COLO829 (cell line): ENCODE measurements at places on chromosomes 1 and 21.

- no peak for DNase-seq
Observed at GRCh38 chr1:152801333-152801732, 4.8 kb downstream of the LCE1D start.

- peak; percentile 49 for DNase-seq
Observed at GRCh38 chr21:33433425-33434114, 30.4 kb downstream of the IFNGR2 start.

GRCh38 chr1:163085041-163085903, 16.1 kb downstream of the RGS4 start:
- no peak for DNase-seq

DNA sequence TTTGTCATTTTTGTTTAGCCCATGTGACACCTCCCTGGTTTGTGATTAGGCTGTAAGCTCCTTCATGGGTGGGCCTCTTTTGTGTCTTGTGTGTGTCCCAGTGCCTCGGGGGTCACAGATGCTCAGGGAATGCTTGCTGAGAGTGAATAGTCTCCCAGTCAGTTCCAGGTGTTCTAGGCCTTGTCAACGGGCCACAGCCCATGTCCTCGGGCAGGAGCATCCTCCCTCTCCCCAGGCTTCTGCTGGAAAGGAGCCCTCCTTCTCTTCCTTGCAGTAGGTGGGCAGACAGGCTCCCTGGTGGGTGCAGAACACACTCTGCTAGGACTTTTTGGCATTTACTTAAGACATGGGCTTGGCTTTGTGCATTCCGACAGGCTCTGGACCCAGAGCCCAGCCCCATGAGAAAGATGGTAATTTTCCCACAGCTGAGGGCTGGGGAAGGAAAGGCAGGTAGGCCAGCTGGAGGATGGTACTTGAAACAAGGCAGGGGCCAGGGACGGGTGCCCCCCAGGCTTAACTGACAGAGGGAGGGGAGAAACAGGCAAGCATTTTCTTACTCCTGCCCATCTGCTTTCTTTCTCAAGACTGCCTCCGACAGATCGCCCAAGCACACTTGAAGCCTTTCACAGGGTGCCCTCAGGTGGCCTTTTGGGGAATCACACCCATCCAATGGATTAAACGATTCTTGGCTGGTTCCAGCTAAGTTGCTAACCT, 7.1 kb upstream of the CPLANE2 start:
- peak; percentile 85 for DNase-seq

DNA sequence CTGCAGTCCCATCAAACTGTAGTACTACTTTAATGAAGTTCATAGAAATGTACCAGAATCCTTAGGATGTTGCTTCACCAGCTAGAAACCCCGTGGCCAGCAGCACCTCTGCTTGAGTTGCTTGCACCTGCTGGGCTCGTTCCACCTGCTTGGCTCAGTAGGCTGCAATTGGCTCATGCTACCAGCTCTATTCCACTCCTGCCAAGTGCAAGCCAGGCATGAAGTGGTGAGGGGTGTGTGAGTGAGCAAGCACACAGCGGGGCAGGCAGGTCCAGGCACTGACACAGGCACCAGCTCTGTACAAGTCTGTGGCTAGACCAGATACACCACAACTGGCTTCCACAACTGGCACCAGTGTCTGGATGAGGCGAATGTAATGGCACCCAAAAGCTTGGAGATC, 209.9 kb downstream of the AMY1C start:
- no peak for DNase-seq

- DNase-seq: no peak
Observed at GRCh38 chr1:204180133-204180532, 14.0 kb upstream of the REN start.

GRCh38 chr21:35164971-35165483, 115.9 kb upstream of the RUNX1 start:
- DNase-seq: no peak

DNA sequence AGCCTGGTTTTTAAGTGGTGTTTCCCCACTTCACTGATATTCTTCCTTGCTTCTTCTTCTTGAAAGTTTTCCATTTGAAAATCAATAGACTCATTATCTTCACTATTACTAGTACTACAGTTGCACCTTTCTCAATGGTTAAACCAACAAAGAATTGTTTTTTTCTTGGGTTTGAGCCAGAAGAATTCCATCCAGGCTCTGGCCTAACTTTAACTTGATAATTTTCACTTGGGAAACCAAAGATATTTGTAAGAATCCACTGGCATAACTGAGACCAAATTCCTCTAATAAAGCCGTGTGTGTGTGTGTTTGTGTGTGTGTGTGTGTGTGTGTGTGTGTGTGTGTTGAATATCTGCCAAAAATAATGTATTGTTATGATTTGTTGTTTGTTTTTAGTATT, 103.2 kb downstream of the SGIP1 start:
- DNase-seq: no peak

DNA sequence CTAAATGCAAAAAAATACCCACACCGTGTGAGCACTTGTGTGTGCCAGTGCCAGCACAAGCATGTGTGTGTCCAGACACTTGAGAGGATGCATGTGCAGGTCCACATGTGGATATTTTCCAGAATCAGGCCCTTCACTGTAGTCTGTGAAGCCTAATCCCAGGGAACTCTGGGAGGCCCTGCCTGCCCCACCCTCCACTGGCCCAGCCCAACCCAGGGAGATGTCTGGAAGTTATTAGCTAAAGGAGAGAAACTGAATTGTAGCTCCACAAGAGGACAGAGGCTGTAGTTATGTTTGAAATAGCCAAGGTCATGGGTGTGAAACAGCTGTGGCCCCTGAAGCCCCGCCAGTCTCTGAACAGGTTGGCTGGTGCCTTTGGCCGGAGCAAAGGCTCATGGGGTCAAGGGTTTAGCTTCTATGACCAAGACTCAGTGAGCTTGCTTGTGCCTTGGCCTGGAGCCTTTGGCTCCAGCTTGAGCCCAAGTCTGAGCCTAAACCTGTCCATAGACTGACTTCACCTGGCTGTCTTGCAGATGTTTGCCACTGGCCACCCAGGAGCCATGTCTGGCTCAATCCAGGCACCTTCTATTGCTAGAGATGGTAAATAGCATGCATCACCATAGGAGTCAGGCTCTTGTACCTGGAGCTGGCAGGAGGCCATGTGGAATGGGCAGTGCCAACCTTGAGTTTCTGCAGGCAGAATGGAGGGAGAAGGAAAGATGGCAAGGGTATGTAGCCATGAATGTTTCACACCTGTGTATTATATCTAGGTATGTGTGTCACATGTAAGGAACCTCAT, 69.9 kb downstream of the TMEM53 start:
- DNase-seq: no peak

DNA sequence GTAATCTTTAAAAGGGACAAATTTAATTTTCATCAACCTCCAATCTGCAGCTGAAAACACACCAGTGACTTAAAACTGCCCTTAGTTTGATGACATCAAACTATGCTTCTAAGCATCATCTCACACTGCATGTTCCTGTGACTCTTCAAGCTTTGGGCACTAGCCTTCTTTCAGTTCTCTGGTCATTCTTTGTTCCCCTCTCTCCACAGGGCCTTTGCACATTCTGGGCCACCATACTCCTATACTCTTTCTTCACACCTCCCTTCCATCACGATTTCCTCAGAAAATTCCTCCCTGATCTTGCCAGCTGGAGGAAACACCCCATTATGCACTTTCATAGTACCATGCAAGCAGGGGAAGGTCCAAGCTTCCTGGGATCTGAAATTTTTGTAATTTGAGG, 77.6 kb upstream of the ZNF326 start:
- no peak for DNase-seq

DNA sequence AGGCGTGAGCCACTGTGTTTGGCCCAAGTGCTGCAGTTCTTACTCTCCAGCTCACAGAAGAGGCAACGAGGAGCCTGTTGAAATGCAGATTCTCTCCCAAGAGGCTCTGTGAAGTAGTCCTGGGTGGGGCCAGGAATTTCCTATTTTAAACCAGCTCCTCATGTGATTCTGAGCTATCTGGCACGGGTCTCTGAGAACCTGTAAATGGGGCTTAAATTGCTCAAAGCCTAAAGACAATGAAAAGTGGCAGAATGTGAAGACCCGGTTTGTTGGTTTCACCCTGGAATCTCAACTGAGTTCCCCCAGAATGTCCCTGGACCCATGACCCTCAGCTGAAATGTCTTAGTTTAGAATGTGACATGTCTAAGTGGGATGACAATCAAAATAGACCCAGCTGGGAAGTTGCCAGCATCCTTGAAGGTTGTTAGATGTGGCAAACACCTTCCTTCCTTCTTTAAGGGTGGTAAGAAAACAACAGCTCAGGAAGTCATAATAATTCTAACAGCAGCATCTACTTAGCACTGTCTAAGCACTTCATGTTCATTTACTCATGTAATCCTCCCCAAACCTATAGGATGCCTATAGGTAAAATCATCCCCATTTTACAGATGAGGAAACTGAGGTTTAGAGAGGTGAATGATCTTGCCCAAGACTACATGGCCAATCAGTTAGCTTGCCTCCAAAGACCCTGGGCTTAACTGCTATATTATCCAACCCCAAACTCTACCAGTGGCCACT, 20.9 kb upstream of the ATP5PO start:
- DNase-seq: no peak

DNA sequence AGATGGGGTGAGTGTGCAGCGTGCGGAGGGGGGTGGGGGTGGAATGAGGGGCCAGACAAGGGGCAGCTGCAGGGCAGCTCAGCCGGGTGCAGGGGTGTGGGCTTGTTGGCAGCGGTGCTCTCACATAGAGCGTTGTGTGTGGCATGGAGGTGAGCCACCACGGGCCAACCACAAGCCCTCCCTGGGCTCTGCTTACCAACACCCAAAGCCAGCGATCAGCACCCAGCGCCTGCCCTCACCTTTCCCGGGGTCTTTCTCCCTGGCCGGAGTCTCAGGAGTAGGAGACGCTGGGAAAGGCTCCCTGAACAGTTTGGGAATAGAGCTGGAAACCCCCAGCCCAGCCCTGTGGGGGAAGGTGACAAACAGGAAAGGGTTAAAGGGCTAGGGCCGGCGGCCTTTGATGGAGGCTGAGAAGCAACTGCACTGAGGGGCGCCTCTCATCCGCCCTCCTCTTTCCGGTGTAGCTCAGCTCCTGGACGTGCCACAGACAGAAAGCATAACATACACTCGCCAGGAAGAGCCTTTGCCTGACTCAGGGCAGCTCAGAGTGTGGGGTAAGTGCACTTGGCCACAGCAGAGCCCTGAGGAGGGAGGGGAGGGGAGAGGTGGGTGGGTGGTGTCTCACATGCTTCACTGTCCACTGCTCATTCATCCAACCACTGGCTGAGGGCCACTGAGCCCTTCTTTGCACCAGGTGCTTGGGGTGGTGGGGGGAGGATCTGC, 577 bp downstream of the IKBKE start:
- peak; percentile 81 for DNase-seq

DNA sequence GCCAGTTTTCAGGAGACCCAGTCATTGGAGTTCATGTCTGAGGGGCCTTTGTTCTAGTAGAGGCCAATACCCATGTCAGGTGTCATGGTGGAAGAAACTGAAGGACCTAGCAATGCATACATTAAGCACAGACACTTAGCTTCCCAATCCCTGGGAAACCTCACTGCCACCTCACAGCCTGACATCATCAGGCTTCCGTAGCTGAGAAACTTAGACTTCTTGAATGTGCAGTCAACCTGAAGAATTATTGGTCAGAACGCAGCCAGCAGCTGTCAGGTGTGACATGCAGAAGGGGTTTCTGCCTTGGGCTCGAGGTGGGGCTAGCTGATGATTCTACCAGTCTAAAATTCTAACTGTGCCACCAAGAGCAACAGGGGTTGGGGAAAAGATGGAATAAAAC, 1.9 kb upstream of the ITPKB start:
- DNase-seq: no peak

DNA sequence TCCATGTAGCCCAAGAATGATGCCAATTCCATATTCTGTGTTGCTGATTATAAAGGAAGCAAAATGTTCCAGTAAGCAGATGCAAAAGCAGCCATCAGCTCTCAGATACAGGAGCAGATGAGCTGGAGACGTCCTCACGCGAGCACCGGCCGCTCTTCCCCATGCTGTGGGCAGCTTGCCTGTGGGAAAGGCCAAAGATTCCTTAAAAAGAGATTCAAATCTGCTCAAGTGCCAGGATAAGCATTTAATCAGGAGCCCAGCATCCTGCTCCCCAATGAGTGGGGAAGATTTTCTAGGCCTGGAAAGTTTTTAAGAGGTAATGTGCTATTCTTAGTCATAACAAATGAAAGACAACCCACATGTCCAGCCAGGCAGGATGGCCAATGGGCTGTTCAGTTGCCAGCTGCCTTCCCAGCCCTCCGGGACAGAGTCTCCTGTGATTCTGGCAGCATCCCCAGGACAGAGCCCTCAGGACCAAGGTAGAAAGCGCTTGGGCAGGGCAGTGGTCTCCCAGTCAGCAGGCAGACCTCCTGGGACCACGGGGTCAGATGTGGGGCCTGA, 108.2 kb upstream of the TMPRSS2 start:
- DNase-seq: no peak

- DNase-seq: peak; percentile 32
Observed at GRCh38 chr1:79497193-79497773, 490.8 kb upstream of the ADGRL4 start.

DNA sequence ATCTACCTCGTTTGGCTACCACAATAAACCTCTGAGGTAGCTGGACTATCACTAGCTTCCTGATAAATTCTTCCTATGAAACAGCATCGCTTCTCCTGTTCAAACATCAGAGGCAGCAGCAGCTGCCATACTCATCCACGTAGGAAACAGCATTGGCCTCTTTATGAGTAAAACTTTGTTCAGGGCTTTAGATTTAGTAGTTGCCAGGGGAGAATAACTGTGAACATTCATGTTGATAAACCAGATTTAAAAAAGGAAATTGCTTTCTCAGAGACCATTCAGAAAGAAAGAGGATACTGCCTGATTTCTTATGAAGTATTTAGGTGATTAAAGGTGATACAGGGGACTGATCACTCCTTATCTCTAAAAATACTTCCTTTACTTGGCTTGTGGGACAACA, 7.2 kb downstream of the CEP170 start:
- no peak for DNase-seq

DNA sequence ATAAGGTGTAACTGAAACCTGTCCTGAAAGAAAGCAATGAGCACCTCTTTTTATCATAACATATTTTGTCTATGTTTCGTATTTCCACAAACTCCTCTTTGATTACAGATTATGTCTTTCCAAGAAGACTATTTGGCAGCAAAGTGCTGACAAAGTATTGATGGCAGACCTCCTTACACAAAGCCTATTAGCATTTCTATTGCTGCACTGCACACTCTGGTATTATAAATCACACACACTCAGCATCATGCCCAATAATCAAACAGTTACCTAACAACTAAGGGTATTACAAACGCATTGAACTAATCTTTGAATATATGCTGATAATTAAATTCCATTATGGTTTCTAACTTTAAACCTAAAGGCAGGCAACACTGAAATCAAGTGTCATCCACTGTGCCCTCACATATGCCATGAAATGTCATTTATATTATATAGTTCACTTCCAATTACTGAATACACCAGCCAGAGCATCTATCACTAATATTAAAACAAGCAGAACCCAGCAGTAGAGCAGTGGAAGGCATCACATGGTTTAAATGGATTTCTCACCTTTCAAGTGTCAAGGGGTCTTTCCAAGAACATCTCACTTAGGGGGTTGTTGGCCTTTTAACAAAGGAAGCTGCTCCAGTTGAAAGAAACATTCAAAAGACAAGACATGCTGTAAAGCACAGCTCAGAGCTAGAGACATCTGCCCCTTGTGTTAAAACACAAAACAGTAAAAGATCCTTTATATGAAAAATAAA, 239.1 kb downstream of the RERE start:
- no peak for DNase-seq
